ENCODE measurements at places on chromosomes 6 and 20.

DNA sequence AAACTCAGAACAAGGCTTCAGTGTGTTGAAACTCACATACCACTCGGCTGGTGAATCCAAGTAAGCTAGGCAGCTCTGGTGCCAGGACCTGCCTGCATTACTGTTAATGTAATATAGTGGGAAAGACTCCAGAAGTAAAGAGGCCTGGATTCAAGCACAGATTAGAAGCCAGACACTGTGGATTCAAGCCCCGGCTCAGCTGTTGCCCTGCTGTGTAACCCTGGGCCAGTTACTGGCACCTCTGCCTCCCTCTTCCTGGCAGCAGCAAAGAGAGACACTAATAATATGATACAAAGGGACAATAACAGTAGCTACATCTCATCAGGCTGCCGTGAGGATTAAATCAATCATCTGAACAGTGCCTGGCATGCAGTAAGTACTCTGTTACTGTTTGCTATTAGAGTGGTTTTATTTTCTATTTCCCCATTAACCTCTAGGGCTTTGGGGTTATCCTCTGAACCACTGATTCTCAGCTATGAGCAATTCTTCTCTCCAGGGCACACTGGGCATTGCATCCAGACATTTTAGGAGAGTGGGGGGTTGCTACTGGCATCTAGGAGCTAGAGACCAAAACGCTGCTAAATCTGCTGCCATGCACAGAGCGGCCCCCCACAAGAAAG is 92.9 kb downstream of the ZMYND8 start:
- DNase-seq, result no peak

DNA sequence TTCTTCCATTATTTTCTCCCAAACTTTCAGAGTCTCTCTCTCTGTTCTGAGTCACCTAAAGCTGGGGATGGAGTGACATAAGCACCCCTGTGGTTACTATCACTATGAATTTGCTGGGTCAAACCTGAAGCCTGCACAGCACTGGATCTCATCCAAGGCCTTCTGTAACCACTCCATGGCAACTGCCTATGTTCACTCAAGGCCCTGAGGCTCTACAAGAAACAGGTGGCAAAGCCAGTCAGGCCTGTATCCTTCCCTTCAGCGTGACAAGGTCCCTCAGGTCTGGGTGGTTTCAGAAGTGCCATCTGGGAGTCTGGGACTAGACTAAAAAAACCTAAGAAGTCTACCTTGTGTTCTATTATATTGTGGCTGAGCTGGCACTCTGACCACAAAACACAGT is 1278.8 kb upstream of the EYS start:
- peak; percentile 4 for DNase-seq

GRCh38 chr6:142891454-142891853 is 53.5 kb downstream of the HIVEP2 start:
- DNase-seq, result no peak

GRCh38 chr6:11207199-11207968 is 25.1 kb downstream of the NEDD9 start:
- DNase-seq, result peak; percentile 99

- DNase-seq, result peak; percentile 53
Measured at GRCh38 chr20:64038565-64039292, 2.7 kb downstream of the C20orf204 start.
